ENCODE measurements at places on chromosomes 7 and 10. TPM values are rescaled to one million over a fixed set of nuclear protein-coding genes. Genes with fewer than 3 reads are reported as not detected.

TFAM gene
- polyA plus RNA-seq: 17.0 TPM

POM121 gene
- polyA plus RNA-seq: 4.9 TPM

LRRC18 gene
- polyA plus RNA-seq: not detected

DNA sequence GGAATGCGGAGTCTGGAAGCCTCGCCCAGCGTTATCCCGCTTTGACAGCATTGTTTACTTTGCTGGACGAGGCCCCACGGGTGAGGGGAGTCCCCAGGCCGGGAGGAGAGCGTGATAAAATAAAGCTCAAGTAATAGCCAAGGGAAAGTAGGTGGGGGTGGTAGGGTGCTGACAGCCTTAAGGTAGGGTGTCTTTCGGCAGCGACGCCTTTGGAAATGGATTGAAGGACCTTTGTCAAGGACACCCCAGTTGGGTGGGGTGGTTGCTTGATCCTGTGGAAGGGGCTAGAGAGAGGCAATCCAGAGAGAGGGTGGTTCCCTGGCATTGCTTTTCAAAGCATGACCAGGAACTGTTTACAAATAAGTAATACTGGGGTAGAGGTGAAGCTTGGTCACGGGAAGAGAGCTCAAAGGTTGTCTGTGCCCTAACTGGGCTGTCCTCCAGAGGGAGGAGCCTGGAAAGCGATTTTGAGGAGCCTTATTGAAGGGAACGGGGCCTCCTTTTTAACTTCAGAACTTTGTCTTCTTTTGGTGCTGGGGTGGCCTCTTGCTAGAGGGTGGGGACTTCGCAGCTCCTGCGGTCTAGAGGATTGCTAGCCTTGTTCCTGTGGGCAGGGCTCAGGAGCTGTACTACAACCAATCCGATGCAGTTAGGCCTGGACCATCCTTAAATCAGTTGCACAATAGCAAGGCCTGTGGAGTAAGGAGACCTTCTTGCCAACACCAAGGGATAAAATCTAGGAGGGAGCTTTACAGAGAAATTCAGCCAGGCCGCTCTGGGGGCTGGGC lies 1.3 kb downstream of the EIF4EBP2 start:
- DNase-seq: peak; percentile 85

DNA sequence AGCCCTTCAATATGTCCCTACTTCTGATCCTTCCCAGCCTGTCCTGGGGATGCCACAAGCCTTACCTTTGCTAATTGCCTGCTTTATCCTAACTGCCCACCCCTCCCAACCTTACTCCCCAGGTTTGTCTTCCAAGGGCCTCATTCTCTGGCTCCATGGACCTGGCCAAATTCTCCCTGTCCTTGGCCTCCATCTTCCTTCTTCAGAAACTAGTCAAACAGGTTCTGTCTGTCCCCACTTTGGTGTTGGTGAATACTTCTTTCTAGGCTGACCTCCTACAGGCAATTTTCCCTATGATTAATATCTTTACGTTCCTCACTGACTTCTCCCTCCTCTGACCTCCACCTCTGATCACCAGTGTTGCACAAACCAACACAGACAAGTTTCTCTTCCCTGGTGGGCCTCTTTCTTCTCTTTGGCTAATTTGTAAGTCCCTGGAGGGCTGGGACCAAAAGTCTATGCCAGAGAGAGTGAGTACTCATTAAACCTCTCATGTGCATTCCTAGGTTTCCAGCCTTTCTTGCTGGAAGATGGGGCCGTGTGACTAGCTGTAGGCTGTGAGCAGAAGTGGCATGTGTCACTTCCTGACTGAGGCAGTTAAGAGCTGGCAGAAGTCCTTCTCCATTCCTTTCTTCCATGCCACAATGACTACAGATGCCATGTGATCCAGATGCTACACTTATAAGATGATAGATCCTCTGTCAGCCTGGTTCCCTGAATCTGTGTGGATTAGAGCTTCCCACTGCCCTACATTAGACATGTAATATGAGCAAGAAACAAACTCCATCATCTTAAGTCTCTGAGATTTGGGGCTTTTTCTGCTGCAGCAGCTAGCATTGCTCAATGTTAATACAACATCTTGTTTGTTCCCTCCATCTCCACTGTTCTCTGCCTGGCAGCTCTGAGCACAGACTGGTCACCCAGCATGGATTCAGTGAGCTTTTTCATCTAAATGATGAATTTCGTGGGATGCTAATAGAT lies 382.7 kb downstream of the RPS24 start:
- DNase-seq: no peak

GRCh38 chr7:2190531-2190930 lies 42.2 kb downstream of the MAD1L1 start:
- no peak for DNase-seq

DNA sequence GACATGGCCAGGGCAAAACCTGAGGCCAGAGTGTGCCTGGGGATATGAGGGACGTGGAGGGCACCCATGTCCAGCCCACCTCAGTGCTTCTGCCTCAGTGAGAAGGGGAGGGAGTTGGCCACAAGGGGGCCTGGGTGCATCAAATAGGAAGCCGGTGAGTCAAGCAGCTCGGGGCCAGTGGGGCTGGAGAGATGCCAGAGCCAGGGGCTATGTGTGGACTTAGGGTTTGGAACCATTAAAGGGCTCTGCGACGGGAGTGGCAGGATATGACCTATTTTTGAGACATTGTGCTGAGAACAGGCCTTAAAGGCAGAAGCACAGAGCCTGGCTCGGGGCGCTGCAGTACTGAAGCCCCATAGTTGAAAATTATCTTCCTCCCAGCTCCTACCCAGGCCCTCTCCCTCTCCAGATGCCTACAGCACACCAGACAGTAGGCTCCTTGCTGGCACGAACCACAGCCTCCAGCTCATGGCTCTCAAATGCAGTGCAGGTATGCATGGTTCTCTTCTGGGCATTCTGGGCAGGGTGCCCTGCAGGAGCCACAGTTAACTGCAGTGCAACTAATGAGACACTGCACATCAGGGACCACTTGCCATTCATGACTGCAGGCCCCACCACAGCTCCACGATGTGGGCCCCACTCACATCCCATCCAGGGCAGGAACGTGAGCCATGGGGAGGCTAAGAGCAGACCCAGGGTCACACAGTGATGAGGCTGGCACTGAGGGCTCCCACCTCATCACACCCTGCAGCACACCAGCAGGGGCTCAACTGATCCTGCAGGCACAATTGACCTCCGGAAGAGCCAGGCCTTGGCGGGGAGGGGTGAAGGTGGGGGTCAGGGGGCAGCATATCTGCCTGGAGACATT lies 7.2 kb upstream of the PGAM2 start:
- peak; percentile 61 for DNase-seq

DNA sequence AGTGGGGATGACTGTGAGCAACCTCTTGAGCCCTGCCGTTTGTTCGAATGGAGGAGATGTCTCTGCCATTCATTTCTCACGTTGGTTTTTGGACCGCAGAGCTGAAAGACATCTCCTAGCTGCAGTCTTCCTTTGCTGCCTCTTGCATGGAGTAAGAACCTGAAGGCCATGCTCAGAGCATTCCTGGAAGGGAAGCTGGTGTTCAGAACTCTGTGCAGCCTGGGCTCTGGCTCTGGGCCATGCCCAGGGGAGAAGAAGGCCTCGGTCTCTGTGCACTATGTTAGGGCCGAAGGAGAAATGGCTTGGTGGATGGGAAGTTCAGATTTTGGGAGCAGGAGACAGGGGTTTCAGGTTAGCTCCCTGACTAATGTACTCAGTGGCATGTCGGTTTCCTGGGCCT lies 22.9 kb downstream of the SFTPD start:
- DNase-seq: no peak

DNA sequence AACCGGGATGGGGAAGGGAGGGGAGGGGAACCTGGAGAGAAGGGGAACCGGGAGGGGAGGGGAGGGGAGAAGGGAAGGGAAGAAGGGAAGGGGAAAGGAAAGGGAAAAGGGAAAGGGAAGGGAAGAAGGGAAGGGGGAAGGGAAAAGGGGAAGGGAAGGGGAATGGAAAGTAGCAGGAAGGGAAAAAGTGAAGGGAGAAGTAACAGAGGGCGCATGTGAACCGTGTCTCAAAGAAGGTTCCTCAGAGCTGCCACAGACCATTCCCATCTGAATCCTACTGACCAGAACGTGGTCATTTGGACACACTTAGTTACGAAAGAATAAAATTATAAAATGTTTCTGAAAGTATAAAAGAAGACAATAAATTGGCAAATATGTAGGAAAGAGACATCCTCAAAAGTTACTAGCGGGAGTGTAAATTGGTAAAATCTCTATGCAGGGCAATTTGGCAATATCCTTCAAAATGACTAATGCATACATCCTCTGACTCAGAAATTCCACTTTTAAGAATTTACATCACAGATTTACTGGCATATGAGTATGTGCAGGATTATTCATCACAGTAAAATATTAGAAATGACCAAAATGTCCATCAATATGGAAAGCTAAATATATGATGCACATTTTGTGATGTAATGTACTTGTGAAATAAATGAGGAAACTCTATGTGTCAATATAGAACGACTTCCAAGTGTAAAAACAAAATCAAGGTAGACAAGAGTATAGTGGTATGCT lies 12.9 kb downstream of the C10orf67 start:
- DNase-seq: no peak

Measured in AG04450 (cell line).